ENCODE measurements at places on chromosomes 12 and 14.

GRCh38 chr14:104436741-104437701, 142.5 kb upstream of the C14orf180 start:
- DNase-seq, result peak; percentile 43

- no peak for DNase-seq
These were observed 27.4 kb upstream of the KCNH3 start for GRCh38 chr12:49511410-49511809.

DNA sequence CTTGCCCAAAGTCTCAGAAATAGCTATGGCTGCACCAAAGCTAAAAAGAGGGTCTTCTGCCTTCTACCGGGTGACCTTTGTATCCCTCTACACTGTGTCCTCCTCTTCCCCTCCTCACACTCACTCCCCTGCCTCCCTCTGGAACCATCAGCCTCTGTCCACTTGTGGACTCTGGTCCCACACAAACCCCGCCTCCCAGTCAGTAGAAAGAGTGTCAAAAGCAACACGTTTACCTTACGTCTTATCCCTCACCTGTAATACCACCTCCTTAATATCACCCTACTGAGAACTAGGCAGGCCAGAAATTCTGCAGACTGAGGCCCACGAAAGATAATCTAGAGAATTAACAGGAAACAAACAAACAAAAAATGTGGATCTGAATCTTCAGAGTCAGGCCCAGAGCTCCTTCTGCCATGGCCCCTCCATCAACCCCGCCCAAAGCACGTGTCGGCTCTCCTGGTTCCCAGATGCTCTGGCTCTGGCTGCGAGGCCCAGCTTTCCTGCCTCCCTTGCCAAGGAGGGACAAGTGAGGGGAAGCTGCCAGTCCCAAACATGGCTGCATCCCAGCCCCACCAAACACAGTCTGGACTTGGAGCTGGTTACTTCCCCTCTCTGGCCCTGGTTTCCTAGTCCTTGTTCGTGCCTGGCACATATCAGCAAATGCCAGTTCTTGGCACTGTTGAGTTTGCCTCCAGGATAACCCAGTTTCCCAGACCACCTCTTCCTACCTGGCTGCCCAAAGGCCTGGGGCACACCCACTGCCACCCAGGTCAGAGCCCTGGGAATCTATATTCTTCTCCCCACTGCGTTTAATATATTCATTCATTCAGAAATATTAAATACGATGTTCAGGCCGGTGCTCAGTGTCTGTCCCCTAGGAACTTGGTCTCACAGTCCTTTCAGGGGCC, 2.7 kb downstream of the ACTN1 start:
- DNase-seq, result peak; percentile 75

GRCh38 chr14:78424311-78424710, 254.1 kb downstream of the NRXN3 start:
- DNase-seq, result no peak
